PC-3 (cell line): ENCODE measurements at places on chromosomes 5 and 9. TPM values are rescaled to one million over a fixed set of nuclear protein-coding genes. Genes with fewer than 3 reads are reported as not detected.

DNA sequence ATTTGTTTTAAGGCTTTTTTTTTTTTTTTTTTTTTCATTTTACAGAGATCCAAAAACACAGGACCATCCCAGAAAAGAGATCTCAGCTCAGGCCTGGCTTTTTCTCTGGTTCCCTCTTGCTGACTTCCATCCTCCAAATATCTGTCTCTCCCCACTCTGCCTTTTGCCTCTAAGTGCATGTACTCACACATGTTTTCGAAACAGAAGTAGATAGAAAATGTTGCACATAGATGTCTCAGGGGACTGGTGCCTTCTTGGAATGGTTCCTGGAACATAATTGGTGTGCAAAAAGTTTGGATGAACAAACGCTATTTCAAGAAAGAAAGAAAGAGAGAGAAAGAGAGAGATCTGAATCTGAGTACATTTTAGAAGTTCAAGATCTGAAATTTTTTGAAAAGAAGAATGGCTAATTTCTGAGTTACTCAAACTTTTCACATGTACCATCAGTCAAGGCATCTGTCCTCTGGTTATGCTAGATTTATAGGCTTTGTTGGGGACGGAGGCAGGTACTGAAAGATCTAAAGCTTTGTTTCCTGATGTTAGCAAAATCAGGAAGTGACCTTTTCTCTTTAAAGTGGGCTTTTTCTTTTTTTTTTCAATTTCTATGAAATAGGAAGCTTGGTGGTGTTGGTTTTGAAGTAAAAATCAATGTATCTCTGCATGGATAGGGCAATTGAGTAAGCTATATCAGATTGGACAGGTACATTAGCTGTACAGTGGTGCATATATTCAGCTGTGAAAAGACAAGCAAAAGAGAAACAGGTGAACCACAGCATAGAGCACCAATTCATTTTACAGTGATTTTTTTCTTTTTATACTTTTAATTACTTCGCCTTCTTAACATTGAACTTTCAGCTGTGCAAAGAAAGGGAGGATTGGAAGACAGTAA is 8.5 kb upstream of the TNFSF8 start:
- no peaks in the 10 kb centered on the region for H3K36me3 ChIP-seq
- no peak for DNase-seq
- H3K27ac ChIP-seq = no peak overlapping the region
- H3K4me3 ChIP-seq = no peak overlapping the region
- no peaks in the 10 kb centered on the region for H3K27me3 ChIP-seq

GABRA6 gene
- total RNA-seq = 0.17 TPM in 1 of 2 replicates, not detected in the other

DNA sequence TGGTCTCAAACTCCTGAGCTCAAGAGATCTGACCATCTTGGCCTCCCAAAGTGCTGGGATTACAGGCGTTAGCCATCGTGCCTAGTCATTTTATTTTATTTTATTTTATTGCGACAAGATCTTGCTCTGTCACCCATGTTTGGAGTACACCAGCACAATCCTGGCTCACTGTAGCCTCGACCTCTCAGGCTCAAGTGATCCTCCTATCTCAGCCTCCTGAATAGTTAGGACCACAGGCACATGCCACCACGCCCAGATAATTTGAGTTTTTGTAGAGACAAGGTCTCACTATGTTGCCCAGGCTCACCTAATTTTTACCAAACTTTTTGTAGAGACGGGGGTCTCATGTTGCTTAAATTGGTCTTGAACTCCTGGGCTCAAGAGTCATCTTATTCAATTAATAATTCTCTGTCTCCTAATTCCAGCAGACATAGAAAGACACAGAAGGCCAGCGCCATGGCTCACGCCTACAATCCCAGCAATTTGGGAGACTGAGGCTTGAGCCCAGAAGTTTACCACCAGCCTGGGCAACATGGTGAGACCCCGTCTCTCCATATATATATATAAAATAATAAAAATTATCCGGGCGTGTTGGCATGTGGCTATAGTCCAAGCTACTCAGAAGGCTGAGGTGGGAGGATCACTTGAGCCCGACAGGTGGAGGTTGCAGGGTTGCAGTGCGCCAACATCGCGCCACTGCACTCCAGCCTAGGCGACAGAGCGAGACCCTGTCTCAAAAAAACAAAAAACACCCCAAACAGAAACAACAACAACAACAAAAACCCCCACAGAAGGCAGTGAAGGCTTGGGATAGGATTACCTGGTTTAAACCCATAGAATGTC is 1.0 kb upstream of the UBAP1 start:
- H3K36me3 ChIP-seq = no peaks in the 10 kb centered on the region
- peaks cover 8% of the 10 kb centered on the region; the same call in 1 of the 2 replicates for H3K4me1 ChIP-seq
- no peaks in the 10 kb centered on the region for H3K27me3 ChIP-seq
- peak overlapping the region; percentile 73; the same call in 1 of the 2 replicates for H3K27ac ChIP-seq
- H3K4me3 ChIP-seq = peak overlapping the region; percentile 99

GOLGA1 gene
- 8.6 and 13.2 TPM in 2 replicates for total RNA-seq

DNA sequence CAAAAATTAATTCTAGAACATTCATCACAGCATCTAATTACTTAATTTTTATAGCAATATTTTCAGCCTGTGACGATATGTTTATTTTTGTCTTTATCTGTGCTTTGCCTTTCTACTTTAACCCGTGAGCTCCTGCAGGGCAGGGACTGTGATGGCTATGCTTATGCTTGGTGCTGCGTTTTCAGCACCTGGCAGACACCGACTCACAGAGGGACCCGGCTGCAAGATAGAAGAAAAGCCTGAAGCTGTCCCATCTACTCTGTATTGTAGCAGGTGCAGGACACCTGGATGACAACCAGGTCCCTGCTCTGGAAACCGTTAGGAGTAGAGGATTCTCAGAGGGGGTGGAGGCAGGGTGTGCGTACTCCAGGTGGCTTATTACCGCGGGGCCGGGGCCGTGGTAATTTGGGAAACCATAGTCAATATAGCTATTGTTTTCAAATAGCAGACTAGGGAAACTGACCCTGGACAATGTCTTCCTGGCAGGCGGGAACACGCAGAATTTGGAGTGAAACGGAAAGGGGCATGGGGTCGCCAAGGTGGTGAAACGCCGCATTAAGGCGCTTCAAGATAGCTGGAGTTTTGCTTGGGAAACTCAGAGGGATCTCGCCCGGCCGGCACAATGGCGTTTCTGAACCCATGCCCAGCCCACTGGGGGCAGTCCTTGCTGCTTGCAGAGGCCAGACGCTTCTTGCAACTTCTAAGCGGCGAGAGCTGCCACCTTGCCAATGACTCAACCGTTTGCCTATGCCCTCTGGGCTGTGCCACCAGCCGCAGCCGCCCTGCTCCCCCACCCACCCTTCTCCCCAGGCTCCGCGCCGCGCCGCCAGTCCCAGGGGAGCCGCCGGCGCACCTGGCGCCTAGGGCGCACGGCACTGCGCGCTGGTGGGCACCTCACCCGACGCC is 140.1 kb upstream of the PALM2AKAP2 start:
- peak overlapping the region; percentile 72 for H3K4me3 ChIP-seq
- no peak overlapping the region for H3K27ac ChIP-seq
- peaks cover 5% of the 10 kb centered on the region; the same call in 1 of the 2 replicates for H3K4me1 ChIP-seq
- H3K27me3 ChIP-seq = peaks cover 32% of the 10 kb centered on the region
- DNase-seq = peak; percentile 69

GRCh38 chr5:172115541-172115982 is 72.5 kb downstream of the STK10 start:
- H3K27ac ChIP-seq = no peak overlapping the region
- H3K36me3 ChIP-seq = 0 out of 2 replicates have a peak, but pooled peaks cover 4% of the 10 kb centered on the region
- peak; percentile 20 for DNase-seq
- H3K4me1 ChIP-seq = no peaks in the 10 kb centered on the region; the same call in 1 of the 2 replicates

- no peak for DNase-seq
- no peaks in the 10 kb centered on the region for H3K36me3 ChIP-seq
- H3K27me3 ChIP-seq = no peaks in the 10 kb centered on the region
- no peaks in the 10 kb centered on the region for H3K4me1 ChIP-seq
Observed at GRCh38 chr5:34891981-34892380, 23.3 kb downstream of the RAD1 start.

- H3K36me3 ChIP-seq = no peaks in the 10 kb centered on the region
- no peak overlapping the region for H3K4me3 ChIP-seq
- H3K27ac ChIP-seq = no peak overlapping the region
- no peaks in the 10 kb centered on the region for H3K4me1 ChIP-seq
Observed at GRCh38 chr9:136082496-136083361, 12.4 kb downstream of the NACC2 start.

GABBR2 gene
- total RNA-seq = 0.44 and 1.7 TPM in 2 replicates

DNA sequence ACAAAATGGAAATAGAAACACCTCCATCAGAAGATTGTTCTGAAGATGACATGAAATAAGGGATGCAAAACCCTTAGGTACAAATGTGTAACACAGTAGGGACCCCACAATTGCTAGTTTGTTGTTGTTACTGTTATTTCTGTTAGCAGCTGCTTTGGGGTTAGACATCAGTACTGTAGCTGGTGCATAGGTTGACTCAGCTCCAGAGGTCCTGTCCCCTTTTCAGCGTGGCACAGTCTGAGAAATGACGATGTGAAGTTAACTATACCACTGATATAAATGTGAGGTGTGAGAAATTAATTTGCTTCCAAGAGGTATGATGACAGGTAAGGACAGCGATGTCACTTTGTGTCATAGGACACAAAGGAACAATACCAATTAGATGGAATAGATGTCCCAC is 384.6 kb upstream of the KLF4 start:
- no peaks in the 10 kb centered on the region for H3K36me3 ChIP-seq
- no peaks in the 10 kb centered on the region for H3K27me3 ChIP-seq
- H3K4me1 ChIP-seq = no peaks in the 10 kb centered on the region
- no peak overlapping the region for H3K4me3 ChIP-seq
- no peak for DNase-seq
- H3K27ac ChIP-seq = no peak overlapping the region

DNA sequence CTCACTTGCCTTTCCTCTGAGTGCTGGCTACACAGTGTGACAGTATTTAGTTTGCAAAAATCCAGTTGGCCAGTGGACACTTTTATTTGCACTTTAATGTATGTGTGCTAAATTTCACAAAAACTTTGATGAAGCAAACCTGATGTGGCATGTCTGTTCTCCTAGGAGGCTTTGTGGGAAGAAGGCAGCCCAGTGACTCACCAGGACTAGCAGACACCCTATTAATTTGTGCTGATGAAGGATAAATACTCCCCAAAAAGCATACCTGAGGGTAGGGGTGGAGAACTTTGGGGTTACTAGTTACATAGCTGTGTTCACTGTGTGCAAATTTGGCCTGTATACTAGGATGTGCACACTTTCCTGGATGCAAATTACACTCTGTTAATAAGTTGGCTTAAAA is 39.3 kb upstream of the IPPK start:
- H3K27ac ChIP-seq = no peak overlapping the region
- H3K36me3 ChIP-seq = peaks cover 2% of the 10 kb centered on the region; the same call in 1 of the 2 replicates
- DNase-seq = no peak

GRCh38 chr5:53950621-53951020 is 359.8 kb downstream of the ARL15 start:
- no peaks in the 10 kb centered on the region for H3K4me1 ChIP-seq
- no peak overlapping the region for H3K4me3 ChIP-seq
- H3K27ac ChIP-seq = no peak overlapping the region
- no peaks in the 10 kb centered on the region for H3K27me3 ChIP-seq

GRCh38 chr9:135415586-135415985 is 64.0 kb upstream of the PPP1R26 start:
- no peaks in the 10 kb centered on the region for H3K27me3 ChIP-seq
- no peaks in the 10 kb centered on the region for H3K36me3 ChIP-seq
- H3K27ac ChIP-seq = no peak overlapping the region
- no peak overlapping the region for H3K4me3 ChIP-seq
- no peaks in the 10 kb centered on the region for H3K4me1 ChIP-seq

DNA sequence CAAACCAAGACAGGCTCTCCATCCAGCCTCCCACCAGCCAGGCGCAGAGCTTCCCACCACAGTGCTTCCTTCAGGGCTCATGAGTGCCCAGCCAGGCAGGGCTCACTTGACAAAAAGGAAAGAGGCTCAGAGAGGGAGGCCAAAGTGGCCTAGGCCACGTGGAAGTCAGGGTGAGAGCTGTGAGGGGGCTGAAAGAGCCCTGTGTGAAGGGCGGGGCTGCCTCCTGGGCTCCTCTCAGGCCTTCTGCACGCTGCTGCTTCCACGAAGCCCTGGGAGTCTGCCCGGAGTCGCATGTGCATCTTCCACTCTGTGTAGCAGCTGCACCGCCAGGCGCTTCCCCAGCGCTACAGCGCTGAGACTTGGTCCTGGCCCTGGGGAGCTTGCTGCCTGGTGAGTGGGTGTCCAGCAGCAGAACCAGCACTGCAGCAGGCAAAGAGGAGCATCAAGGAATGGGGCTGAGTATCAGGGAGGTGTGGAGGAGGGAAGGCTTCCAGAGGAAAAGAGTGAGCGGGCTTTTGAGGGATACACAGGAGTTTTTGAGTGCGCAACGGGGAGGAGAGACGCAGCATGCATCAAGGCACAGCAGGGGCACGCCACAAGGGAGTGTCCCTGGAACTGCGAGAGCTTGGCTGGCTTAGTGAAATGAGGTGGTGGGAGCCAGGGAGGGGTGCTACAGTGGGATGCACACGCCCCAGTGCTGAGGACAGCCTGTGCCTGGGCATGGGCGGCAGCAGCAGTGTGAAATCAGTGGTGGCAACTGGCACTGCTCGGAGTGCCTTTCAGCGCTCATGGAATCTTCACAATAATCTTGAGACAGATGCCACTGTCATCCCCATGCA is 178.0 kb downstream of the GAPVD1 start:
- no peaks in the 10 kb centered on the region for H3K27me3 ChIP-seq
- H3K4me1 ChIP-seq = no peaks in the 10 kb centered on the region
- H3K27ac ChIP-seq = no peak overlapping the region

CDH6 gene
- 1.8 and 1.9 TPM in 2 replicates for total RNA-seq

DNA sequence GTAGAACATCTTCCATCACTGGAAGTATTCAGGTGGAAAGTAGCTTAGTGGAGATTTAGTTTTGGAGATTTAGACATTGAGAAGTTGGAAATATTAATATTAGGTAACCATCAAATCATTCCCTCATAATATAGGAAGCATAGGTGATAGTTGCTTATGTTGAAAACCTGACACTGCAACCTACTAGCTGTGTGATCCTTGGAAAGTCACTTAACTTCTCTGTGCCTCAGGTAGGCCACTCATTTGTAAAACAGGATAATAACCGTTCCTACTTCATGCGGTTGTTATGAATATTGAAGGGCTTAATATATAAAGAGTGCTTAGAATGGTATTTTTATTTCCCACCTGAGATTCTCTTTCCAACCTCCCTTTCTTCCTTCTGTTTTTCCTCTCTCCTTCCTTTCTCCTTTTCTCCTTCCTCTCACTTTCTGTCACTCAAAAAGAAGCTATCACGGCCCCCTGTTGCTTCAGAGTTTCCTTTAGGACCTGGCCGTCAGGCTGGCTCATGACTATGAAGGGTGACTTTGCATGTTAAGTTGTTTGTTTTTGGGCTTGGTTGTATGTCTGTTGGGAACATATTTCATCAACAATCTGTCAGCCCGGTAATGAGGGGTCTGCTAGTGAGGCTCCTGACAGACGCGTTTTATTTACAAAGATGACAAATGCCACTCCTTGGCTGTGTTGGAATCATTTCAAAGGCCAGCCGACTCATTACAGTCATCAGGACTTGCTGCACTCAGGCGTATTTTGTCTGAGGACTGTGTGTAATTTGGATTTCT is 31.0 kb downstream of the DOCK2 start:
- peak; percentile 74 for DNase-seq
- peaks cover 15% of the 10 kb centered on the region for H3K4me1 ChIP-seq
- H3K27ac ChIP-seq = peak overlapping the region; percentile 45

PCDHB10 gene
- total RNA-seq = 0.33 and 0.35 TPM in 2 replicates

PCDH12 gene
- 0.15 TPM in 1 of 2 replicates, not detected in the other for total RNA-seq

GRCh38 chr9:112615584-112616266 is 102.2 kb downstream of the INIP start:
- H3K4me1 ChIP-seq = no peaks in the 10 kb centered on the region
- no peak overlapping the region for H3K4me3 ChIP-seq
- no peak overlapping the region for H3K27ac ChIP-seq
- no peaks in the 10 kb centered on the region for H3K27me3 ChIP-seq
- no peaks in the 10 kb centered on the region for H3K36me3 ChIP-seq
